CD4-positive, alpha-beta T cell treated with Interleukin-4 for 4 hours (primary cell): ENCODE measurements at places on chromosomes 13 and 19.

DNA sequence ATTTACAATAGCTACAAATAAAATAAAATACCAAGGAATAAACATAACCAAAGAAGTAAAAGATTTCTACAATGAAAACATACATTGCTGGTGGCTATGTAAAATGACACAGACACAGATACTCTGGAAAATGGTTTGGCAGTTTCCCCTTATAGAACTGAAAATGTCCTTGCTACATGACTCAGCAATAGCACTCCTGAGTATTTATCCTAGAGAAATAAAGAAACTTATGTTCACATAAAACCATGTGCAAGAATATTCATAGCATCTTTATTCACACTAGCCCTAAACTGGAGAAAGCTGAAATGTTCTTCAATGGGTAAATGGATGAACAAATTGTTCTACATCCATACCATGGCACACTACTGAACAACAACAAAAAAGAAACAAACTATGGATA, 100.2 kb upstream of the RFC3 start:
- no peak for DNase-seq

DNA sequence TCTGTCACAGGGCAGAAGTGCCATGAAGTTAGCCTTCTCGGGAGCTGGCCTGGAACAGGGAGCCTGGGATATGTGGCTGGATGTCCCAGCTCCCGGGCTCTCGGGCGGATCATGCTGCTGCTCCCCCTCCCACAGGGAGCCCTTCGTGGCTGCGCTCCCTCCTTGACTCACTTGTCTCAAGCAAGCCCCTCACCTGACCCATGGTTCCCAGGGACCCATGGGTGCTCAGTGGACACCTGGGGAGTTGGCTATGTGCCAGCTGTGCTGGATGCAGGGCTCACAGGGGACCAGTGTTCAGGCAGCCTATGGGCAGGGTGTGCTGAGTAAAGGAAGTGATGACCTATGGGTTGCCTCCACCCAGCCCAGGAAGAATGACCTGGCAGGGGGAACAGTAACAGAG, 213.1 kb upstream of the SGCG start:
- DNase-seq: no peak

- no peak for DNase-seq
These were observed 814 bp downstream of the NBEA start for GRCh38 chr13:34942732-34943435.

- DNase-seq: peak; percentile 93
These were observed 16.5 kb upstream of the FOSB start for GRCh38 chr19:45451131-45451849.

DNA sequence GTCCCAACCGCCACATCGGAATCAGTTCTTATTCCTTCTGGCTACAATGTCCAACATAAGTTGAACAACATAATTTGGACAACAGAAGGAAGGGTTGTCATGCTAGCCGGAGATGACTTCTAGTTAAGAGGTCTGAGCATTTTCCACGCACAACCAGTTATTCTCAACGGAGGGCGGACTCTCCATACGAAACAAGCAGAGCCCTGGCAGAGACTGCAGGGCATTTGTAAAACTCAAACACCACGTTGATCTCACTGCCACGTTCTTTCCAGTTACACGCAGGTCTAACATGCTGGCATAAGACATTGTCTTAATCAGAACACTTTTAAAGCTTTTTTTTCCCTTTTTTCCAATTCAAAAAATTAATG, 38.3 kb upstream of the DCUN1D2 start:
- DNase-seq: no peak

- DNase-seq: no peak
These were observed 66.7 kb downstream of the PEX11G start for GRCh38 chr19:7421941-7422744.

GRCh38 chr13:42014119-42014518, 34.3 kb upstream of the DGKH start:
- no peak for DNase-seq

DNA sequence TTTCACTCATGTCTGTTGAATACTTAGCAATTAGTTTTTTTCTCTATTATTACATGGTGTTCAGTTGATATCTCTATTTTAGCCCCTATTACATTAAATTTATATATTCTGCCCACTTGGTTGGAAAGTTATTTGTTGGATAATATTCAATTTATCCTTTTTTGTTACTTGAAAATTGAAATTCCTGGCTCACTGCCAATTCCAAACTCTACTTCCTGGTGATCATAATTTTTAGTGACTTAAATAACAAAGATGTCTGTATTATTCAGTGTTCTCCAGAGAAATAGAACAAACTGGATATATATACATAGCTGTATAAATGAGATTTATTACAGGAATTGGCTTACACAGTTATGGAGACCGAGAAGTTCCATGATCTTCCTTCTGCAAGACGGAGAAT, 93.6 kb downstream of the GPC5 start:
- no peak for DNase-seq

GRCh38 chr13:94710881-94711560, 1.3 kb downstream of the SOX21 start:
- no peak for DNase-seq
